ENCODE measurements at places on chromosomes 1 and 21. TPM values are rescaled to one million over a fixed set of nuclear protein-coding genes. Genes with fewer than 3 reads are reported as not detected.

The ZBTB17 gene
- 26.3 TPM for total RNA-seq

The GLMP gene
- total RNA-seq: 8.9 TPM

The PADI2 gene
- total RNA-seq: 0.74 TPM

The S100A7 gene
- total RNA-seq: not detected

The SELENBP1 gene
- 5.7 TPM for total RNA-seq

The SPRR1A gene
- not detected for total RNA-seq

The RBM8A gene
- total RNA-seq: 71.3 TPM

The TADA1 gene
- 37.1 TPM for total RNA-seq

The CATSPERE gene
- total RNA-seq: 1.2 TPM

The ACTA1 gene
- 1.5 TPM for total RNA-seq

The DNALI1 gene
- total RNA-seq: 3.7 TPM

The KCNT2 gene
- total RNA-seq: 26.6 TPM

The DDR2 gene
- 5.2 TPM for total RNA-seq

The PAQR6 gene
- 4.7 TPM for total RNA-seq

The ERG gene
- total RNA-seq: 1.2 TPM

The DEDD gene
- 20.2 TPM for total RNA-seq

The PRR9 gene
- total RNA-seq: 0.49 TPM

The LRRC3 gene
- total RNA-seq: 5.7 TPM

The BARHL2 gene
- total RNA-seq: not detected

The ATP1A2 gene
- total RNA-seq: 93.2 TPM

The TRIM67 gene
- total RNA-seq: 46.7 TPM

The KCNE2 gene
- 0.25 TPM for total RNA-seq

The LRIG2 gene
- total RNA-seq: 27.5 TPM

The PTPN14 gene
- 3.4 TPM for total RNA-seq

The IRF6 gene
- 0.25 TPM for total RNA-seq

The PRKAA2 gene
- 29.5 TPM for total RNA-seq

The DMBX1 gene
- total RNA-seq: not detected

The OR2M4 gene
- under 0.01 TPM for total RNA-seq

The ADGRL4 gene
- total RNA-seq: 4.9 TPM

The GCSAML gene
- total RNA-seq: under 0.01 TPM

The LCE3E gene
- total RNA-seq: not detected

The SYCP1 gene
- not detected for total RNA-seq

The SLC41A1 gene
- 9.1 TPM for total RNA-seq

The PPM1J gene
- total RNA-seq: 4.9 TPM

The PRAMEF2 gene
- not detected for total RNA-seq
